ENCODE measurements at places on chromosomes 4 and X. TPM values are rescaled to one million over a fixed set of nuclear protein-coding genes. Genes with fewer than 3 reads are reported as not detected.

Gene IDUA
- 10.1 TPM for total RNA-seq

Gene H2BW2
- total RNA-seq: not detected

Gene SCML2
- 4.4 TPM for total RNA-seq

Gene THAP6
- total RNA-seq: 11.6 TPM

Gene LINC00632
- total RNA-seq: 2.8 TPM

Gene PPID
- 34.8 TPM for total RNA-seq

Gene TENM3
- total RNA-seq: 25.7 TPM

Gene CSN1S1
- not detected for total RNA-seq

Gene IRAK1
- 72.7 TPM for total RNA-seq

Gene HSFX1
- 0.53 TPM for total RNA-seq

Gene NKX1-1
- total RNA-seq: not detected

Gene RHOXF2B
- not detected for total RNA-seq

Gene SAGE1
- not detected for total RNA-seq

Gene ARSD
- 19.5 TPM for total RNA-seq

Gene GALNTL6
- not detected for total RNA-seq

Gene ZNF280C
- 12.1 TPM for total RNA-seq

Gene UGT2B15
- total RNA-seq: not detected

Gene ABRAXAS1
- total RNA-seq: 25.6 TPM

Gene CACNA1F
- total RNA-seq: not detected

Gene GAGE1
- total RNA-seq: not detected

Gene FAAH2
- 0.66 TPM for total RNA-seq

Gene SPIN2A
- total RNA-seq: 0.14 TPM

Gene GLRA2
- not detected for total RNA-seq

Gene CLDN22
- total RNA-seq: not detected

Gene UXT
- total RNA-seq: 72.1 TPM

Gene RENBP
- total RNA-seq: 3.1 TPM

Gene RWDD4
- total RNA-seq: 26.9 TPM

Gene XAGE1B
- not detected for total RNA-seq

Gene RNF128
- not detected for total RNA-seq

Gene CT83
- total RNA-seq: not detected

Gene IL2
- not detected for total RNA-seq

Gene TRIM60
- total RNA-seq: not detected

Gene MAGEA12
- not detected for total RNA-seq

Gene GABRQ
- total RNA-seq: not detected

Gene RBMXL3
- not detected for total RNA-seq

Gene PAGE2B
- total RNA-seq: not detected

Gene PF4V1
- not detected for total RNA-seq

Gene USP9X
- total RNA-seq: 174 TPM

Gene EPHA5
- not detected for total RNA-seq

Gene HTR2C
- not detected for total RNA-seq

Gene SSX2
- not detected for total RNA-seq

Gene FAM114A1
- 162 TPM for total RNA-seq

Gene ZBTB49
- total RNA-seq: 12.4 TPM

Gene DOK7
- not detected for total RNA-seq

Gene NLGN3
- 0.13 TPM for total RNA-seq

Gene PABPC1L2A
- not detected for total RNA-seq

Gene PAGE5
- not detected for total RNA-seq

Gene ZXDA
- total RNA-seq: 9.7 TPM

Gene RBMX
- 414 TPM for total RNA-seq

Gene GLUD2
- 3.4 TPM for total RNA-seq

Gene GRK4
- 4.6 TPM for total RNA-seq

Gene ASIC5
- total RNA-seq: not detected

Gene SMPX
- not detected for total RNA-seq

Gene TGIF2LX
- total RNA-seq: not detected

Gene GPC3
- not detected for total RNA-seq

Gene ADAM29
- total RNA-seq: not detected

Gene SERPINA7
- not detected for total RNA-seq

Gene NDNF
- not detected for total RNA-seq

Gene FOXR2
- total RNA-seq: not detected
